ENCODE measurements at places on chromosomes 5 and 9.

GRCh38 chr9:76643399-76644117 lies 120.7 kb upstream of the PCA3 start:
- ATAC-seq: peak; percentile 93

DNA sequence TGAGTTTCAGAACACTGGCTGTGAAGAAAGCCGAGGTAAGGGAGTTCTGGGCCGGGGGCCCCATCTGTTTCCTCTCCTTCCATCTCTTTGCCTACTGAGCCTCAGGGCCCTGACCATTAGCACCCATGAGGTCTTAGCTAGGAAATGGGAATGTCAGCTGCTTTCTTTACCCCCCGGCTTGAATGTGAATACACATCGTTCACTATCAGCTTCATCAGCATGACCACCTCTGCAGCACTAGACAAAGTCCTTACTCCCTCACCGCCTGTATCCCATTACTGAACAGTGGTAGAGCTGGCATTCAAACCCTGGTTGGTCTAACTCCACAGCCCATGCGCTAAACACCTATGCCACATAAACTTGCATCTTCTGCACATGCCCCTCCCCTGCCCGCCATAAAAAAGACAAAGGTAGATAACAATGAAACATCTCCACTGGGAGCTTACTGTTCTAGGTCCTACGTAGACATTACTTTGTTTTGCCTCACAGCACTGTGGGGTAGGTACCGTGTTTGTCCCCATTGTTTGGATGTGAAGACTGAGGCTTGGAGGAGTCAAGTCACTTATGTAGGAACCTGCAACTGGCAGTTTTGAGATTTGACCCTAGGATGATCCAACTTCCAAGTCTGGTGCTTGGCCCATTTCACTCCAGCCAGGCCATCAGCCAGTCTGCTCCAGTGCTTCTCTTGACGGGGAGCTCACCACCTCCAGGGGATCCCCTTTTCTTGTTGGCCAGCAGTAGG lies 93.3 kb downstream of the AMBP start:
- ATAC-seq: no peak

GRCh38 chr9:90442723-90443122 lies 199.9 kb downstream of the DIRAS2 start:
- ATAC-seq: no peak

DNA sequence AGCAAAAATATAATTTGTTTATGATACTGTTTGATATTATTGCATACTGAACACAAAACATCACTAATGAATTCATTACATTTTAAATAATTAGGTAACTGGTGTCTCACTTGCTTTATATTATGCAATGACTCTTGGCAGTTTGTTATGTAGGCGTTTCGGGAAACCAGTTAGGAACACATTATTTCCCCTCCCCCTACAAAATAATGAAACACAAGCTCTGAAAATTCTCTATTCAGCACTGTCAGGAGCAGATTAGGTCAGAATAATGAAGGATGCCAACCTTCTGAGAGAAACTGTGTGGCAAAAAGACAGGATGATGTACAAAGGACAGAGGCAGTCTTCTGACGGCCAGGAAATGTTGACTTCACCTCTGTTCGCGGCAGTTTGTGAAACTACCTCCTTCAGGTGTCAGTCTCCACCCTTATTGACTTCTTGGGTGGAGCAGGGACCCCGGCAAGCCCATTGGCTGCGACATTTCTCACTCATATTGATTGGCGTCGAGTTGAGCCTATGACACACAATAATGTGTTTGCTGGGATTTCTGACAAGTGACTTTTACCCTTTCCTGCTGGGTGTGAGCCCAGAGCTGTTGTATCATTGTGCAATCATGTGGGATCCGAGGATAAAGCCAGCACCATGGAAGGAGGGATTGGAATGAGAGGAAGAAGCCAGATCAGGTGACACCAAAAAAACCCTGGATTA lies 33.9 kb downstream of the SH3PXD2B start:
- ATAC-seq: no peak

DNA sequence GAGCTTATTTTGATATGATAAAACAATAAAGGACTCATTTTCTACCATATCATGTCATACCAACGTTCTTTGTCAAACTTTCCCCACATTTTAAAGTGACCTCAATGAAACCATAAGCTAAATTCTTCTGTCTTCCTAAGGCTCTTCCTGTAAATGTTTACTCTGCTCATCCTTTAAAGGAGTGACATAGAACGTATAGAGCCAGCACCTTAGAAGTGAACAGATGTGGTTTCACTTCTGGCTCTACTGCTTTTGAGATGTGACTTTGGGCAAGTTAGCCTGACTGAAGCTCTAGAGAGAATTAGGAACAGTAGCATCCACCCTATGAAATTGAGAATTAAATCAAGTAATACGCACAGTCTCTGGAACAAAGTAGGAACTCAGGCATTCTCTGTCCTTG lies 24.1 kb downstream of the SAR1B start:
- ATAC-seq: no peak

DNA sequence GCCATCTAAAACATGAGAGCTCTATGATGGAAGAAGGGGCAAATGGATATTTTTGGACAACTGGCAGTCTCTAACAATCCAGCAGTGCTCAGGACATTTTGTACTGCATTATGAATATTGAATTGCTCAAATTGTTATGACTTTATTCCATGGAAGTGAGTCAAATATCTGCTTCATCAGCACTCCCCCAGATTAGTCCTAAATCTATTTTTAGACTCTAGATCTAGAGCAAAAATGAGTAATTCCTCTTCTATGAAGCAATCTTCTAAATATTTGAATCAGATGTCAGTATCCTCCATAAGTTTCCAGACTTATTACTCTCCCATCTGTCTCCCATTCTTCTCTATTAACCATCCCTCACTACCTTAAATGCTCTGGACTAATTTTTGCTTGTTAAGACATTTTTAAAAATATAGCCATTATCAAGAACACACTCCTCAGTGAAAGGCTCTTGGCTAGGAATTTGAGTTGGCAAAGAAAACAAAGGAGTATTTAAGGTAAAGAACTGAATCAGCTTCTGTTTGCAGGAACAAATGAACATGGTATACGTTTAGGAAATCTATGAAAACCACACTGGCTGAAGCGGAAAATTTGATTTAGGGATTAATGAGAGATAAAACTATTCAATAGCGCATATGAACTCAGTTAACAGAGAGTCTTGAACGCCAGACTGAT lies 300.9 kb downstream of the MCTP1 start:
- no peak for ATAC-seq

DNA sequence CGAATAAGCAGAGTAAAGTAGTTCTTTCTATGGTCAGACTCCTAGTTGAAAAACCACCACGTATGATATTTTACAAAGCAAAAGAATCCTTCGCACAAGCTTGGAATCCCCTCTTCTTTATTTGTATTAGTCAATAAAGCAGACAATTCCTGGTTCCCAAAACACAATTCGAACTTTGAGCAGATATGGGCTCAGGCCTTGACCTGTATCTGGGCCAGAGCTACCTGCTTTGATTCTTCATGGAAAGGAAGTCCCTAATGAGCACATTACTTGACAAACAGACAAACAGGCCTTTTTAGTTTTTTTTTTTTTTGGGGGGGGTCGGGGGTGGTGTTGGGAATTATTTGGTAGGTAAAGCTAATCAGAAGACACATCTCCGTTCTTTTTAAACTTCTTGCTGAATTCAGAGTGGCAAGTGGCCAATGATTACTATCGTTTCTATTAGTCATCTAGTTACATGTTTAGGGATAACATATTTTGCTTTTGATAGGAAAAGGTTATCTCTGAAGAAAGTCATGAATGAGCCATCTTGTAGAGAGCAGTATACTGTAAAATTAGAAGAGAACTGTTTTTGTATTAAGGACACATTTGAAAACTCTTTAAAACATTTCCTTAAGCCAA lies 116.6 kb upstream of the HMHB1 start:
- no peak for ATAC-seq

DNA sequence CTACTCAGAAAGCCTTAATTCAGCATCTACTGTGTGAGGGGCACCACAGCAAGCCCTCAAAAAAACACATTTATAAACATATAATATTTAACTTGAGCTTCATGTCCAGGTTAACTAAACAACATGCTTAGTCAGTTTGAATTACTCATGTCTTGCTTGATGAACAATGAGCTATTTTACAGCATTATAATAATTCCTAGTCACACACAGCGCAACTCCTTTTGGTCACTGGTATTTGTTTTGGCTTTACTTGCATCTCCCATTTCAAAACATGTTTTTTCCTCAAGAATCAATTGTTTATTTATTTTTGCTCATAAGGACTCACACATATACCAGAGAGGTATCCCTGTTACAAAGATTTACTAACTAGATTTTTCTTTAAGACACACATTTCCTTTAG lies 616.7 kb upstream of the DAB2 start:
- no peak for ATAC-seq

- ATAC-seq: no peak
Observed at GRCh38 chr5:124797665-124798087, 51.2 kb upstream of the ZNF608 start.

GRCh38 chr9:127505396-127506116 lies 54.2 kb downstream of the LRSAM1 start:
- ATAC-seq: peak; percentile 40

GRCh38 chr9:406886-407654 lies 192.4 kb downstream of the DOCK8 start:
- no peak for ATAC-seq

- ATAC-seq: no peak
Observed at GRCh38 chr5:84257061-84257460, 127.6 kb downstream of the EDIL3 start.

- no peak for ATAC-seq
Observed at GRCh38 chr5:97338729-97339128, 155.7 kb upstream of the RIOK2 start.

- ATAC-seq: no peak
Observed at GRCh38 chr9:105881021-105881420, 186.7 kb downstream of the TMEM38B start.

- ATAC-seq: no peak
Observed at GRCh38 chr5:149049371-149049781, 13.5 kb downstream of the SH3TC2 start.

- ATAC-seq: no peak
Observed at GRCh38 chr5:173479711-173480110, 136.7 kb downstream of the BOD1 start.

- ATAC-seq: no peak
Observed at GRCh38 chr9:112186695-112187094, 11.6 kb upstream of the SUSD1 start.

DNA sequence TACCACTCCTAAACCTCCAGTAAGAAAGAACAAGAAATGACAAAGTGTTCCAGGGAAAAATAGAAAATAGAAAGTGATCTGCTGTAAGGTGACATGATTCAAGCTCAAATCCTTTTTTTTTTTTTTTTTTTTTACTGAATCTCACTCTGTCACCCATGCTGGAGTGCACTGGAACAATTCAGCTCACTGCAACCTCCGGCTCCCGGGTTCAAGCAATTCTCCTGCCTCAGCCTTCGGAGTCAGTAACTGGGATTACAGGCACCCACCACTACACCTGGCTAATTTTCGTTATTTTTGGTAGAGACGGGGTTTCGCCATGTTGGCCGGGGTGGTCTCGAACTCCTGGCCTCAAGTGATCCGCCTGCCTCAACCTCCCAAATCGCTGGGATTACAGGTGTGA lies 35.9 kb downstream of the TTLL11 start:
- no peak for ATAC-seq

GRCh38 chr9:100880284-100880683 lies 148.2 kb upstream of the PLPPR1 start:
- ATAC-seq: no peak

GRCh38 chr9:110351009-110351467 lies 13.4 kb upstream of the TXNDC8 start:
- no peak for ATAC-seq

GRCh38 chr9:76537150-76537646 lies 78.2 kb downstream of the GCNT1 start:
- ATAC-seq: no peak

DNA sequence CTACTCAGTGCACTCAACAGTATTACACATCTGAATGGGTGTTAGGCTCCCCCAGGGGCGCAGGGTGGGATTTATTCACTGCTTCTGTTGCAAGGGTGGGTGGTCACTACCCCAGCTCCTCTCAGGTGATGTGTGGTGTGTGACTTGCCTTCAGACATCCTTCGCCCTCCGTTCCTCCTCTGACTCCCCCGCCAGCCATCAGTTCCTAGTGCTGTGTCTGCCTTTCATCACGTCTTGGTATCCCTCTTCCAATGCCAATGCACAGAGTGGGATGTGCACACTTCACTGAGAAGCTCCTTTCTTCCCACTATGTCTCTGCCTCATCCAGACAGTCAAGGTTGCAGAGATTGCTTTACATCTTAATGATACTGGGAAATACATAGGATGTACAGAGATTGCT lies 79.4 kb downstream of the SLIT3 start:
- no peak for ATAC-seq

- no peak for ATAC-seq
Observed at GRCh38 chr5:677131-678101, 15.7 kb downstream of the TPPP start.

- ATAC-seq: no peak
Observed at GRCh38 chr5:115354246-115354645, 57.8 kb upstream of the CCDC112 start.

DNA sequence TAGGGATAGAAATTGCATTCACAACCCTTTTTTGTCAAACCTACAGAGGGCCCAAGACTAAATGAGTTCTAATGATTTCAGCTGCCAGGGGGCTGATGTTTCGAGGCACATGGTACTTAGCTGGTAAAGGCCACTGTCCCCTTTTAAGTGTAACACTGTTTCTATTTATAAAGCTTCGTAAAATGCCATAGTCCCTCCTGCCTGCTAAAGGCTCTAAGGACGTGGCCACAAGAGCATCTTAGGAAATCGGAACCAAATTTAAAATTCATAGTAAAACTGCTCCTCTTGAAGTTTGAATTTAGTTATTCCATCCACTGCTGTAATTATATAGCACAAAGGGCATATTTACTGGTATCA lies 170.3 kb upstream of the WWC1 start:
- ATAC-seq: no peak

GRCh38 chr9:109012876-109013678 lies at the start of gene CTNNAL1:
CTNNAL1 (minus strand) TSS chr9:109013499; CDS start chr9:109013442, 57 bp downstream.
- ATAC-seq: peak; percentile 96

DNA sequence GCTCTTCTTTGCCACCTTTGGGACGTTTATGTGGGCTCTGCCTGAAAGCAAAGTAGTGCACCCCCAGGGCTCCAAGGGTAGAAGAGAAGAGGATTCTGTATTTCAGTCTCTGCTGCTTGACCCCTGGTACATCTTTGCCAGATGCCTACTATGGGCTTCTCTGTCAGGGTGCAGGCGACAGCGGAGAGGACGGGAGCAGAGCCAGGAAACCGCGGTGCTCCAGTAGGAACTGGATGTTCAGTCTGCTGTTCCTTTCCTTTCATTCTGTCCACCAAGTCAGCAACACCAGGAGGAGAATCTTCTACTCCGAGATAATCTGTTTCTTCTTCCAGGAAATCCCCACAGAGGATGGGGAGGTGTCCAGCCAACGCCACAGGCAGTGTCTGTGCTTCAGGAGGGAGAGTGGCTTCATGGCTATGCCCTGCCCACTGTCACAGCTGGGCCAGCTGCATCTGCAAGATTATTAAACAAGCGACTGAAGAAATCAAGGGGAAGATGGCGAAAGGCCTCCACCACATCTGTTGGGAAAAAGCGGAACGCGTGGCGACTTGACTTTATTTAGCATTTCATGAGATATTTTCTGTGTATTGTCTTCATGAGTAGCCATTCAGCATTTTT lies 398.3 kb downstream of the IRX1 start:
- no peak for ATAC-seq

Measured in stimulated activated memory B cell treated with anti-CD40 and anti-IgM and Interleukin-4, amounts not matched to agents 10 μg/mL and 1 μg/mL and 100 μg/mL, for 72 hours (primary cell).